ENCODE measurements at places on chromosomes 11 and 22.

DNA sequence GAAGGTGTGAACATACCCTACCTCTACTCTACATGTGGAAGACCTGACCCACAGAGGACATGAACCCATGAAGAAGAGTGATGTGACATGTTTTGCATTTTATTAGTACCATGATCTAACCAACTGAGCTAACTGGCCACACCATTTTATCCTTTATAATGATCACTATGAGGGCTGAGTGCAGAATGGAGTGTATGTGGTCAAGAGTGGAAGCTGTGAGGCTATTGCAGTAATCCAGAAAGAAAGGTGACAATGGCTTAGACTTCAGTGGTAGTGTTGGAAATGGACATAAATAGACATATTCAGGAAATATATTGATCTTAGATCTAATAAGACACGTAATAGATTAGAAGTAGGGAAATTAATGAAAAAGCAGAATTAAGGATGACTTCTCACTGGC lies 3.8 kb downstream of the SRSF8 start:
- H3K27me3 ChIP-seq = no peaks in the 10 kb centered on the region
- no peak overlapping the region for H3K4me3 ChIP-seq
- H3K27ac ChIP-seq = no peak overlapping the region
- peaks cover 2% of the 10 kb centered on the region for H3K4me1 ChIP-seq
- H3K36me3 ChIP-seq = no peaks in the 10 kb centered on the region
- no peak for DNase-seq

- H3K4me1 ChIP-seq = peaks cover 27% of the 10 kb centered on the region
- no peak overlapping the region for H3K4me3 ChIP-seq
- no peak overlapping the region for H3K27ac ChIP-seq
- H3K27me3 ChIP-seq = no peaks in the 10 kb centered on the region
Observed at GRCh38 chr22:33869946-33870345, 50.3 kb downstream of the LARGE1 start.

- H3K27me3 ChIP-seq = no peaks in the 10 kb centered on the region
- H3K27ac ChIP-seq = no peak overlapping the region
- no peak for DNase-seq
- H3K36me3 ChIP-seq = peaks cover 25% of the 10 kb centered on the region
- H3K4me3 ChIP-seq = no peak overlapping the region
Observed at GRCh38 chr11:121625777-121626506, 173.2 kb upstream of the SORL1-AS1 start.

DNA sequence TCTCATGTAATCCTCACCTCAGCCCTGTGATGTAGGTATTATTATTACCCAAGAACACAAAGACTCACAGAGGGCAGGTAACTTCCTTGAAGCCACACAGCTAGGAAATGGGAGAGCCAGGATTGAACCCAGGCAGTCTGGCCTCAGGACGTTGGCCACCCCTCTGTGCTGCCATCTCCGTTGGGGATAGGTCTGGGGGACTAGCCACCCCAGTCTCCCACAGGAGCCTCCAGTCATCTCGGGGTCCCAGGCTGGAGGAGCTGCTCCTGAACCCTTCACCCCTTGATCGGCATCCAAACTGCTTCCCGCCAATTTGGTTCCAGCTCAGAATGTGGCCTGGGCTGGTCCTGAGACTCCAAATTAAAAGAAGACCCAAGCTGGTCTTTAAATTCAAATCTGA lies 10.4 kb upstream of the TCF20 start:
- H3K4me1 ChIP-seq = peaks cover 8% of the 10 kb centered on the region
- H3K4me3 ChIP-seq = no peak overlapping the region
- DNase-seq = no peak
- no peaks in the 10 kb centered on the region for H3K36me3 ChIP-seq

- no peak overlapping the region for H3K27ac ChIP-seq
- DNase-seq = no peak
- H3K36me3 ChIP-seq = no peaks in the 10 kb centered on the region
- no peaks in the 10 kb centered on the region for H3K27me3 ChIP-seq
Observed at GRCh38 chr11:34050581-34051348, 766 bp upstream of the CAPRIN1 start.

DNA sequence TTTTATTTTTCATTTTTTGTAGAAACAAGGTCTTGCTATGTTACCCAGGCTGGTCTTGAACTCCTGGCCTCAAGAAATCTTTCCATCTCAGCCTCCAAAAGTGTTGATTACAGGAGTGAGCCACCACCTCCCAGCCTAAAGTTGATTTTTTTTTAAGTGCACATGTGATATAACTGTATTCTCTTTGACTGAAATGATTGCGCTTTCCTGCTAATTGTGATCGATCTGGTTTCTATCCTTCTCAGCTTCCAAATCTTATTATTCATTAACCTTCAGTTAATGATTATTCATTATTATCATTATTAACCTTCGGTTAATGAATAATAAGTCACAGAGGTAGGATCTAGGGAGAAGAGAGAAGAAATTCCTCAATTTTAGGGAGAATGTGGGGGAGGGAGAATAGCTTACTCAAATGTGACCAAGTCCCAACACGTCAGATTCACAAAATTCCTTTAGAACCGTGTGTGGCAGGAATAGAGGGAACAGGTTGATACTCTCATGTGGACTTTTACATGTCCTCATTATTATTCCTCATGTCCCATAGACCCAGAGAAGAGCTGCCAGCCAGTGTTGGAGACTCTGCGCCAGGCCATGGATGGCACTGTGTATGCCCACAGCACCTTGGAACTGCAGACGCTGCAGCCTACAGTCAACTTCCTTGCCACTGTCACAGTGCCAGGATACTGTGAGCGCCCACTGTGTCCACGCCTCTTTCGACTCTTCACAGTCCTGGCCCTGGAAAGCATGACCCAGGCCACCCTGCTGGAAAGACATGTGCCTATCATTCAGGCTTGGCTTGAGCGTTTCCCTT lies 47.1 kb downstream of the RRP8 start:
- H3K36me3 ChIP-seq = no peaks in the 10 kb centered on the region
- H3K27me3 ChIP-seq = no peaks in the 10 kb centered on the region
- DNase-seq = no peak
- no peak overlapping the region for H3K27ac ChIP-seq
- H3K4me1 ChIP-seq = no peaks in the 10 kb centered on the region

- no peaks in the 10 kb centered on the region for H3K4me1 ChIP-seq
- H3K36me3 ChIP-seq = peaks cover 43% of the 10 kb centered on the region
- no peak for DNase-seq
- H3K4me3 ChIP-seq = no peak overlapping the region
- H3K27ac ChIP-seq = no peak overlapping the region
- no peaks in the 10 kb centered on the region for H3K27me3 ChIP-seq
Observed at GRCh38 chr22:28791841-28792490, 8.4 kb downstream of the XBP1 start.

DNA sequence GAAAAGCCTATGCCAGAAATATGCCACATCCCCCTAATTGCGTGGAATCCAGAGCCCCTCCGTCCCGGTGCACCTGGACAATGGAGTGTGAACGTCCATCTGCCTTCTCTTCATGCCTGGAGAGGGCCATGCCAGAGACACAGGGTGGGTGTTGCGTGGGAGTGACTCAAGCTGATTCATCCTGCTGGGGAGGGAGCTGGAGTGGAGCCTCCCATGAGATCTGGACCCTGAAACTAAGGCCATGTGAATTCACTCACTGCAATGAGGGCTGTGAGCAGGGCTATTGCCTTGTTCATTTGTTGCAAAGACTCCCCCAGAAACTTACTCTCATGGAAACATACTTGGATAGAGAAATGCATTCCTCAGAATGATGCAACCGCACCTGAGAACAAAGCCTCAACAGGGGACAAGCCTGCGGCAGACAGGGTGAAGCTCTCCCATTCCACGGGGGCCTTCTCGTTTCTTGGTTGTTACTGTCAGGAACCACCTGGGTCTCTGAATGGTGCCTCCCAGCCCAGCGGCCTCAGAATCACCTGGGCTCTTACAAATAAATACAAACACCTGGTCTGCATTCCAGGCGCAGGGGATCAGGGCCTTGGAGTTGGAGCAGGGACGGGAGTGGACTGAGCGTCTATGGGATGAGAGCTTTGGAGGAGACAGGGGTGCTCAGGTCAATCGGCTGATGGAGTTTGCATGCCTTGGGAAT lies 1031.2 kb downstream of the BRD1 start:
- H3K36me3 ChIP-seq = no peaks in the 10 kb centered on the region
- H3K27ac ChIP-seq = peak overlapping the region; percentile 74
- H3K4me1 ChIP-seq = peaks cover 5% of the 10 kb centered on the region
- H3K4me3 ChIP-seq = no peak overlapping the region
- no peak for DNase-seq
- no peaks in the 10 kb centered on the region for H3K27me3 ChIP-seq

DNA sequence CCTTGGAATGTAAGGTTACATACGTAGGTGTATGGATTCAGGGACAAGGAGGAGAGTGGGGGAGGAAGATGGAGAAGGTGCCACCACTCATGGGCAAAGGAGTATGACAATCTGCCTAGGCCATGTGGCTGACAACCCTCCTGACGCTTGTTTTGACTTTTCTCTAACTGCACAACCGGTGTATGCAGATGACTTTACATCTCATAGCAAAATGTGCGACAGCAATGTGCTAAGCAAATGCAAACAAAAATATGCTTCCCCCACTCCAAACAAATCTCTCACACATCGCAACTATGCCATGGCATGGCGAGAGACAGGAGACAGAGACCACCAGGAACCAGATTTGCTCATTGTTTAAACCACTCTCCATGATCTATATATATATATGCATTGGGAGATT lies 191.8 kb downstream of the BLID start:
- no peak overlapping the region for H3K27ac ChIP-seq
- no peaks in the 10 kb centered on the region for H3K36me3 ChIP-seq
- no peak overlapping the region for H3K4me3 ChIP-seq
- DNase-seq = no peak
- peaks cover 4% of the 10 kb centered on the region for H3K4me1 ChIP-seq

- no peaks in the 10 kb centered on the region for H3K4me1 ChIP-seq
- no peaks in the 10 kb centered on the region for H3K27me3 ChIP-seq
Observed at GRCh38 chr11:122597511-122597910, 58.0 kb upstream of the UBASH3B start.

GRCh38 chr11:77191429-77191822 lies 63.4 kb downstream of the MYO7A start:
- H3K4me1 ChIP-seq = peaks cover 7% of the 10 kb centered on the region
- H3K27me3 ChIP-seq = no peaks in the 10 kb centered on the region
- H3K4me3 ChIP-seq = no peak overlapping the region
- H3K36me3 ChIP-seq = no peaks in the 10 kb centered on the region
- no peak overlapping the region for H3K27ac ChIP-seq

DNA sequence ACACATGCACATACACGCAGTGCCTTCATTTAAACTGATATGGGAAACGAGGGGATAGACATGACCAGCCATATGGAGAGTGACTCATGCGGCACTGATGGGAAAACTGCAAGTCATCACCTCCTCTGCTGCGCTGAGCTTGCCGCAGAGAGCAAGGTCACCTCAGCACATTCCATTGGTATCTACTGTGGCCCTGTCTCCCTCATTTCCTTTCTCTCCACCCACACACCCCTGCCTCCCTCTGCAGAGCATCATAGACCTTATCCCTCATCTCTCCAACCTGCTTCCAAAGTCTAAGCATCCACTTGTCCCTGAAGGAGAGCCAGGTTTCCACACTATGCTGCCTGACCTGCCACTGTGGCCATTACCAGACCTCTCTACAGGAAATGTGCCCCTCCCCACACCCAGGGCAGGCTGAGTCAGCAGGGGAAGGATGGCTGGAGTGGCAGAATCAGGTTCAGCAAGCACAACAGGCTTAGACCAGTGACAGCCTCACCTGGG lies 116.9 kb upstream of the SNX19 start:
- H3K27me3 ChIP-seq = peaks cover 1% of the 10 kb centered on the region
- H3K4me1 ChIP-seq = peaks cover 7% of the 10 kb centered on the region
- H3K4me3 ChIP-seq = no peak overlapping the region
- no peaks in the 10 kb centered on the region for H3K36me3 ChIP-seq
- no peak overlapping the region for H3K27ac ChIP-seq

- H3K4me1 ChIP-seq = no peaks in the 10 kb centered on the region
- no peaks in the 10 kb centered on the region for H3K36me3 ChIP-seq
- H3K27ac ChIP-seq = no peak overlapping the region
Observed at GRCh38 chr11:114664641-114665040, 13.7 kb upstream of the NXPE2 start.

GRCh38 chr11:92457250-92457649 lies 232.6 kb downstream of the FAT3 start:
- H3K36me3 ChIP-seq = no peaks in the 10 kb centered on the region
- DNase-seq = no peak
- no peak overlapping the region for H3K27ac ChIP-seq
- H3K4me1 ChIP-seq = no peaks in the 10 kb centered on the region
- H3K27me3 ChIP-seq = no peaks in the 10 kb centered on the region
- H3K4me3 ChIP-seq = no peak overlapping the region

DNA sequence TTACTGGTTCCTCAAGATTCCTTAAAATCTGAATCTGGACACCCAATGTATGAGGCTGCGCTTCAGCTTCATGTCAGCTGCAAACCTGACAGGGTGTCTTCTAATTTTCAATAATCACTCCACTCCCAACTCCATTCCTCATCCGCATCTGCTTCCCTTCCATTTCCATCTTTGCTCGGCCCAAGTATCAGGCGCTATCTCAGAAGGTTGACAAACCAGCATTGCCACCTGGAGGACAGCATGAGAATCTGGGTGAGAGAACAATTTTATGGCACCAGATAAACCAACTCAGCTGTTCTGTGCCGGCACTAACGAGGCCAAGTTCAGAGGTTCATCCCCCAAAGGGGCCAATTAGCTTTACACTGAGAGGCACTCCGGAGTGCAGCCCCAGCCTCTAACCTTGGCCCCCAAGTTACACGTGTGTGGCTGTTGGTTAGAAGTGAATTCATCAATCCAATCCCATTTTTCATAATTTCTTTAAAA lies 79.1 kb upstream of the LMO2 start:
- H3K4me1 ChIP-seq = no peaks in the 10 kb centered on the region
- DNase-seq = no peak

DNA sequence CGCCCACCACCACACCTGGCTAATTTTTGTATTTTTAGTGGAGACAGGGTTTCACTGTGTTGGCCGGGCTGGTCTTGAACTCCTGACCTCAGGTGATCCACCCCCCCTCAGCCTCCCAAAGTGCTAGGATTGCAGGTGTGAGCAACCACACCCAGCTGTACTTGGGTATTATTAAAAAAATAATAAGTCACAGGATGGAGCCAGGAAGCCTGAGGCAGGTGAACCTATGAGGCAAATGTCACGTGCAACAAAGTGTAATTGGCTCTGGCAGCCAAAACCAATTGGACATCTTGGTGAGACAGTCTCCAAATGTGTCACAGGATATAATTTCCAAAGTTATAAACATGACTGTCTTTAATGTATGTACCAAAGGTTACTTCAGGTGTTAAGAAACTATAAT lies 24.0 kb upstream of the MALAT1 start:
- H3K36me3 ChIP-seq = no peaks in the 10 kb centered on the region
- no peak overlapping the region for H3K4me3 ChIP-seq
- H3K4me1 ChIP-seq = no peaks in the 10 kb centered on the region
- no peaks in the 10 kb centered on the region for H3K27me3 ChIP-seq
- DNase-seq = no peak

DNA sequence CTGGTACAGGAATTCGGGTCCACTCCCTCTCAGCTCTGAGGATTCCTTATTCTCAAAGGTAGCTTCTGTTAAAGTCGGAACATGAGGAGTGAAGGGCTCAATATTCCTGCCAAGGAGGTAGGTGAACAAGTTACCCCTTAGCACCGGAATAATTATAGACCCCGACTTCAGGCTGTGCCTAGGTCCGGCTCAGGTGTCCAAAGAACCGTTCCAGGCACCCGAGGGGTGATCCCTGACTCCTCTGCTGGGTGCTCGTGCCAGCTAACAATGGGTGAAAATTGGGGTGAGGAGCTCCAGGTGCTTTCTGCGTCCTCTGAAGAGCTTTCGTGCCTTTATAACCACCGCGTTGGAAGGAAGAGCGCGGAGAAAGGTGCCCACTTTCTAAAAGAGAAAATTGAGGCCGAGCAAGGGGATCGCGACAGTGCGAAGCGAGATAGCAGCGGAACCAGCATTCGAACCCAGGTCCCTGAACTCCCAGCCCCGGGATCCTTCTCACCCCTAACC lies 393 bp downstream of the CYB561A3 start:
- H3K27me3 ChIP-seq = no peaks in the 10 kb centered on the region
- no peak for DNase-seq
- peak overlapping the region; percentile 93 for H3K4me3 ChIP-seq
- peak overlapping the region; percentile 100 for H3K27ac ChIP-seq
- H3K36me3 ChIP-seq = peaks cover 14% of the 10 kb centered on the region

All from H1 (cell line).